ENCODE measurements at places on chromosomes 1 and 21.
A peak's percentile ranks its signal among the peaks of the same experiment; 100 is the strongest.

DNA sequence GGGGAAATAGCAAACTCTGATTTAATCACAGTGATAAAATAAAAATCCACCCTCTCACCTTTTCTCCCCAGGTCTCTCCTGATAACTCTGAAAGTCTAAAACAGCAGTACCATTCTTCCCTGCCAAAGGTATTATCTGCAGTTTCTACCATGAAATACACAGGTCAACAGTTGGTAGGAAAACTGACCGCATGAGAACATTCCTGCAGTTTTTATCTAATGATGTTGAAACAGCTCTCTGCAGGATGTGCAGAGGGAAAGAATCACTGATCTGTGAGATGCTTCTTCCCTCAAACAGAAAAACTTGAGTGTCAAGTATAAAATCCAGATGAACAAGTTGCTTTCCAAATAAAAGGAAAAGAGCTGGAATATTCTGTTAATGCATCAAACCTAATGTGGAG, 39.1 kb downstream of the KCNJ6 start:
- no peak for DNase-seq

- no peak for DNase-seq
Measured at GRCh38 chr1:242025681-242026080, 26.8 kb upstream of the MAP1LC3C start.

- no peak for DNase-seq
Measured at GRCh38 chr21:29506947-29507346, 208.2 kb downstream of the BACH1 start.

- DNase-seq: no peak
Measured at GRCh38 chr1:208682664-208683013, 438.5 kb upstream of the PLXNA2 start.

- DNase-seq: peak; percentile 18
Measured at GRCh38 chr1:111227851-111228747, 586 bp downstream of the CHI3L2 start.

GRCh38 chr1:192140382-192140781, 17.9 kb upstream of the RGS18 start:
- DNase-seq: no peak

- no peak for DNase-seq
Measured at GRCh38 chr1:173056365-173056764, 5.6 kb upstream of the TNFSF18 start.

DNA sequence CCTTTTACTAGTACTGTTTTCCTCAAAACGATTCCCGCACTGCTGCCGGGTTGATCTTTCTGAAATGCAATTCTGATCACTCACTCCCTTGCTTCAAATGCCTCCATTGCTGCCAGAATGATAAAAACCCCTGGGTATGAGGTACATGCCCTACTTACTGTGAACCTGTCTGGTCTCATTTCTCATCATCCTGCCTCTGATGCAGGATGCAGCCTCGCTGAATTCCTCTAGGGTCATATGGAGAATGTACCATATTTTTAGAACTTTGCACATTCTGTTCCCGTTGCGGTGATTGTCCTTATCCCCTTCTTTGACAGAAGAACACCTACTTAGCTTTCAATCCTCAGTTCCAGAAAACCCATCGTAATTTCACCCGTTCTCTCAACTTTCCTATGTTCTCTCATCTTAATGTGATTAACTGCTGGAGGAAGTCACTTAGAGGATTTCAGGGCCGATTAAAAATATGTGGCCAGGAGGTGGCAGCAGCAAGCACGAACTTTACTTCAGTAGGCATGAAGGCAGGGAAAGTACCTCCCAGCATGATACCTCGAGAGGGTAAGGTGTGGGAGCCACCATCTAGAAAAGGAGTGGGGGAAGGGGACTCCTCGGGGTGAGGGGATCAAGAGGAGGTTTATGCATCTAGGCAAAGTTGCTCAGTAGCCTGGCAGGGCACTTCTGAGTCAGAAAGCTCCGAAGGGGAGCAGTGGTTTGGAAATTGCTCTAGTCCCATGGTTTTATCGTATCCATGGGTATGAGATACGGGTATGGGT, 361.5 kb upstream of the ZP4 start:
- DNase-seq: no peak

GRCh38 chr1:3695326-3696217, 43.3 kb downstream of the TP73 start:
- DNase-seq: no peak

DNA sequence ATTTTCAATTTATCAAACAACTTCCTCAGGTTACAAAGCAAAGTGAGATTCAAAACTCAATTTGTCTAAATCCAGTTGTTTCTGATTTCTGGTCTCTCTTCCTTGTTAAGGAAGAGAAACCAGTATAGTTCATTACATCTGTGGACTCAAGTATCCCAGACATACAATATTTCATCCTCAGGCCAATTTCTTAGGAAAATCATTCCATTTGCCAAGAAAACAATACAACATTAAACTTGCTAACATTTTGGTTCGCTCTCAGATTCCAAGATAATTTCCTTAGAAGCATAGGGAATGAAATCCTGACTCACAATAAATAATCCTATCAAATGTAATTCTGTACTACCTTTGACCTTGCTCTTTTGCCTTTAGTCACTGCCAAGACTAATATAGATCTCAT, 11.2 kb upstream of the TTLL7 start:
- DNase-seq: no peak

- no peak for DNase-seq
Measured at GRCh38 chr1:229768232-229768631, 142.2 kb downstream of the URB2 start.

DNA sequence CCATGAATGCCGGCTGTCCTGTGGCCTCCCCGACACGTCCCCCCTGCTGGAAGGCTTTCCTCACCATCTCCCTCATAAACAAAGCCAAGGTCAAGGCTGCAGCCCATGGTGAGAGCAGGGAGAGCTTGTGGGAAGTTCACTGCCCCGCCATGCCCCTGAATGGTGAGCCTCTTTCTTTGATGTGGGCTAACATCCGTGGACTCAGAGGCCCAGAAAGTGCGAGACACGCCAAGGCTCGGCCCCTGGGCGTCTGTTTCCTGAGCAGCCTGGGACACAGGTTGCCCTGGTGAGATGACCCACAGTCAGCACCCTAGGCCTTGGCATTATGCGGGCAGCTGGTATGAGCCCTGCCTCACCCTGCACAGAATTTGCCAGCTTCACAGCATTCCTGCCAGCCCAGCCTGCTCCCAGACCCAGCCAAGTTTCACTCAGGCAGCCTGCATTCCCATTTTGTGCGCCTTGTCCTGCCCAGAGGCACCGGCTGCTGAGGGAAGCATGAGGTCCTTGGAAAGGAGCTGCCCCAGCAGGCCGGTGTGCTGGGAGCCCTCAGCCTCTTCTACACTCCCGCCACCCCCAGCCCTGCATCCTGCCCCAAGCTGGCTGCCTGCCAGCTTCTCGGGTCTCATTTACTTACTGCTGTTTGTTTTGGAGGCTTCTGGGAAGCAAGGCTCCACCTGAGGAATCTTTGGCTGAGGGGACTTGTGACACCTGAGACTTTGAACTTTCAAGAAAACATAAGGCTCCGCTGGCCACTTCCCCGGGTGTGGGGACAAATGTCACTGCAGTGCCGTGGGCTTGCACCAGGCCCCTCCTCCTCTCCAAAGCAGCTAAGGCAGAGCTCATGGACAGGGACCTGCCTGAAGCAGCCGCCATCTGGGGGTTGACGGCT, 31.9 kb downstream of the NEK2 start:
- DNase-seq: no peak
